ENCODE measurements at places on chromosomes 4 and X.
A peak's percentile ranks its signal among the peaks of the same experiment; 100 is the strongest.

DNA sequence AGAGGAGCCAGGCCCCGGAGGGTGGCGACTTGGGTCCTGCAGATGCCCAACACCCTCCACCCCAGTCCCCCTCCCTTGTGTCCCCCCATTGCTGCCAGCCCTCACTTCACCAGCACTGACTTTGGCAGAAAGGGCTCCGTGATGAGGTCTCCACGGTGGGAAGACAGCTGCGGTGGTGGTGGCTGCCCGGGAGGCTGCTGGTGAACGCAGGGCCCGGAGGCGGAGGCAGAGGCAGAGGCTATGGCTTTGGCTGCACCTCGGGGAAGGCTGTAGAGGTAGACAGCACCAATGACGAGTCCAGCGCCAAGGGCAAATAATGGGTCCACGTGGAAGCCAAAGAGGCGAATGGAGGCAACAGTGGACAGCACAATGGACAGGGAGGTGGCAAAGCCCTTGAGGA, 6.8 kb downstream of the SLC35A2 start:
- no peak for DNase-seq

- DNase-seq, result no peak
Observed at GRCh38 chr4:128803783-128804182, 5.7 kb upstream of the JADE1 start.

- no peak for DNase-seq
Observed at GRCh38 chr4:162403419-162403818, 239.6 kb upstream of the FSTL5 start.

DNA sequence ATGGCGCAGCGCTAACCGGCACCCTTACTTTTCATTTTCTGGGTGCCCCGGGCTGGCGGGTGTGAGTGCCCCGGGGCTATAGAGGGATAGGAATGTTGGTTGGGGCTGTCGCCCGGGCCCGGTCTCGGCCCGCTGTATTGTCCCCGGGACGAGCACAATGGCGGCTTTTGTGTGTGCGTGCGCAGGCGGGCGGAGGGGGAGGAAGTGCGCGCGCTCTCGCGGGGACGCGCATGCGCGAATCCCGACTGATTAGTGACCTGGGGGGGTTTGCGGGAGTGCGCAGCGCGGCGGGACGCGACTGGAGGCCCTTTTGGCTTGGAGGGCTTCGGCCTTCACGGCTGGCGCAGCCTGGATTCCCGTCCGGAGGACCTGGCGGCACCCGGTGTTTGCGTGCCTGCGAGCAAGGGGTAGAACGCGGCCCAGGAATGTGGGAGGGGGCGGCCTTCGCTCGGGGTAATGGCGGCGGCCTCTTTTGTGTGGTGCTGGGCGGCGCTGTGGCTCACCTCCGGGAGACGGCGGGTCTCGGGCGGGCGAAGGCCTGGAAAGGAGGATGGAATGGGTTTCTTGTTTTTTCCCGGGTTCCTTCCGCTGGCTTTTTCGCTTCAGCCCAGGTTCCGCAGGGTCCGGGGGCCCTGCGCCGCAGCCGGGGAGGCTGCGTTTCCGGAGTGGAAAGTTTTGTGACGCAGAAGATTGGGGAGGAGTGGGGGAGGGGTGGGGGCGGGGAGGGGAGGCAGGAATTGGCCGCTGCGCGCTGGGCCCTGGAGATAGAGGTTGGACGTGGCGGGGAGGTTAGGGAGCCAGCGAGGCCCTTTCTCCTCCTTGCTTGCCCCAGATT, 618 bp downstream of the DDX3X start:
- peak; percentile 78 for DNase-seq

- no peak for DNase-seq
Observed at GRCh38 chr4:17008834-17009345, 110.4 kb upstream of the LDB2 start.

DNA sequence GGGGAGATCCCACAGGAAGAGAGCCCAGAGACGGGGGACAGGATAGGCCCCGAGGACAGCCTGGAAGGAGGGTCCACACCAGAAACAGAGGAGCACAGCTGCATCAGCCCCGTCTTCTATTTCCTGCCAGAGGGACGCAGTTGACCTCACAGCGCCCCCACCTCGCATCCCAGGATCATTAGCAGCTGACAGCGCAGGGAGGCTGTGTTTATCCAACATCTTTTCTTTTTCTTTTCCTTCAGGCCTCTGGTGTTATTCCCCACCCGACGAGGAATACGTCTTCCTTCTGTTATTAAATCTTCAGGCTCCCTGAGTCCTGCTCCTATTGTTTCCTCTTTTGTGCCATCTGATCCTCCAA, 75.4 kb downstream of the DCHS2 start:
- no peak for DNase-seq

DNA sequence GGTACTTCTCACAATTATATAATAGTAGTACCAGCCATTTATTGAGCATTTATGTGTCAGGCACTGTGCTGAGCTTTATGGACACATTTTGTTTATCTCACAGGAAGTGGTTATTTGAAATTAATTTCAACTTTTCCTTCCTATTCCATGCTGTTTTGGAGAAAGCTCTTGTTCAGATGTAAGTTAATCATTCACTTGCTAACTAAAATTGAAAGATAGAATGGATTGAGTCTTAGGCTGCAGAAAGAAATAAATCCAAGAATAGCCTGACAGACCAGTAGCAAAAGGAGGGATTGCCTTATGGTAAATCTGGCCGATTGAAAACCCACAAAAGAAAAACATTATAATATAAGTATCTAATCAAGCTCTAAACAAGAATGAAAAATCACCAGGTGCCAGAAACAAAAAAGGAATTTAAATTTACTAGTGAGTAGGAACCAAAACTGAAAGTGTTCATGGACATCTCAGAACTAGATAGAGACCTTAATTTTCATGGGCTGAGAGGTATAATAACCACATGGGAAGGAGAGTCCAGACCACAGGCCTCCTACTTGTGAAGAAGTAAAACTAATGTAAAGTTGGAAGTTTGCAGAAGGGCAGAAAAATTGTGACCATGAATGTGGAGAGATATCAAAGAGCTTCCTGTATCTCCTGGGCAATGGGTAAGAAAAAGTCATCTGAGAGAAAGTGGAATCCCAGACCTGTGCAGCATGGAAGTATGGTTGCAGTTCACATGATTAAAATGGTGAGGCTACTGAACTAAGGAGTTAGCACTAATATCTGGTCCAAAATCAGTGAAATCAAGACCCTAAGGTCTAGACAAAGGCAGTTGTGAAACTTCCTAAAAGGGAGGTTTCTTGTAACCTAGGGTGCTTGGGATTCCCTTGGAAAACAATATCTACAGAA, 38.0 kb downstream of the RADX start:
- no peak for DNase-seq

- DNase-seq, result no peak
Observed at GRCh38 chr4:23038626-23039491, 346.1 kb downstream of the GBA3 start.

DNA sequence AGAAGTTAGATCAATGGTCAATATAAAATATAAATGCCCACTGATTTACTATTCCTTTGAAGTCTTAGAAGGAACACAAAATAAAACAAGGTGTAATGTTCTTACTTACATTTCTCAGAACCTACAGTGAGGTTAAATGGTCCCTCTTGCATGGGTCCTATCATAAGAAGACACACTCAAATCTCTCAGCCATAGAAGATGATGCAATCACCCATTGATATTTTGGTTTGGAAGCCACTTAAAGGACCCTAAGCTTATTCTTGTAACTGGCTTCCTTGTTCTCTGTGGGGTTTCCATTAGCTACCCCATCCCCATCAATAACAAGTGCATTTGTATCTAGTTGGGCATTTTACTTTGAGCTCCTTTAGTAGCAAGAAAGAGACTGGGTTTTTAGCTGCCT, 15.1 kb downstream of the REELD1 start:
- no peak for DNase-seq

DNA sequence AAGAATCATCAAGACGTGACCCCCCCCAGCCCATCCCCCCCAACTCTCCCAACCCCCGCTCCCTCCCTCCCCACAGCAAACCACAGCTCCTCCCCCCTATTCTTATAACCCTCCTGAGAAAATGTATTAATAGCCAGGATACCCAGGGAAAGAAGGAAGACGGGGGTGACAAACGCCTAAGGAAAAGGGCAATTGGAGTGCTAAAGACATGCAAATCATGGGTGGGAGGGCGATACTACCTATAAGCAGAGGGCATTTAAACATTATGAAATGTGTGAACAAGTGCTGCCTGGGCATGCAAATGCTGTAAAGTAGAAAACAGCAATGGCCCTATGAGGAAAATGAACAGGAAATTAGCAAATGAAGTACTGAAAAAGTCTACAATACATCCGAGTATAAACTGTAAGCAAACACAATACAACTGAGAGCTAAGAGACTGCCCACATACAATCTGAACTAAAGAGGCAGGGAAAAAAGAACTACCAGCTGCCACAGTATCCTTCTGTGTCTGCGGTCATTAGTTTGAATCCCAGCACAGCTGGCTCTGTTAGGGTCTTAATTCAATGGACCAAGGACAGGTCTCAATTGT, 2.4 kb downstream of the CXXC4 start:
- DNase-seq, result no peak

DNA sequence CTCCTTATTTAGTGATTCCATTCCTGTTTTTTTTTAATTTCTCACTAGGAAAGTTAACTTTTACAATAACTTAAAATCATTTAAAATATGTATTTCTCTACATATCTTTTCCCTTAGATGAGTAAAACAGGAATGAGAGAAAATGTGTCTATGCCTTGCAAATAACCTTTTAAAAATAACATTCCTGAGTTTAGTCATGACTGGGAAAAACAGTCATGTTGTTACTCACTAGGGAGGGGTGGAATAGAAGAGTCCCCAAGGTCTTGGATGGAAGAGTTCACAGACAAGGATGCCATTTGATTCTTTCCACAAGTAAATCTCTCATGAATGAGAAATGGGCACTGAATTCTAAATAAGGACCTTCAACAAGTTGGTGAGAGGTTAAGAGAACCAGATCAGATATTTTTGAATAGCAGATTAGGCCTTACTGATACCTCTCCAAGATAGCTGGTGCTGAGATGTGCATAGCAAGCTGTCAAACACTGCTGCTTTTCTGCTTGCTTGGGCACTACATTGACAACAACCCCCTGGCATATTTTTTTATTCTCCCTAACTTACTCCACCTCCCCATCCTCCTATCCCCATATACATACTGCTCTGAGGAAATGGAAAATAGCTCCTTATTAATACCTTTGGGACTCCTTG, 25.1 kb downstream of the UGDH start:
- no peak for DNase-seq

Measured in CD4-positive, alpha-beta T cell treated with Interleukin-12 subunit alpha and Interleukin-12 subunit beta, for 1 hour (primary cell).